ENCODE measurements at places on chromosomes 7 and 10.
A peak's percentile ranks its signal among the peaks of the same experiment; 100 is the strongest.

DNA sequence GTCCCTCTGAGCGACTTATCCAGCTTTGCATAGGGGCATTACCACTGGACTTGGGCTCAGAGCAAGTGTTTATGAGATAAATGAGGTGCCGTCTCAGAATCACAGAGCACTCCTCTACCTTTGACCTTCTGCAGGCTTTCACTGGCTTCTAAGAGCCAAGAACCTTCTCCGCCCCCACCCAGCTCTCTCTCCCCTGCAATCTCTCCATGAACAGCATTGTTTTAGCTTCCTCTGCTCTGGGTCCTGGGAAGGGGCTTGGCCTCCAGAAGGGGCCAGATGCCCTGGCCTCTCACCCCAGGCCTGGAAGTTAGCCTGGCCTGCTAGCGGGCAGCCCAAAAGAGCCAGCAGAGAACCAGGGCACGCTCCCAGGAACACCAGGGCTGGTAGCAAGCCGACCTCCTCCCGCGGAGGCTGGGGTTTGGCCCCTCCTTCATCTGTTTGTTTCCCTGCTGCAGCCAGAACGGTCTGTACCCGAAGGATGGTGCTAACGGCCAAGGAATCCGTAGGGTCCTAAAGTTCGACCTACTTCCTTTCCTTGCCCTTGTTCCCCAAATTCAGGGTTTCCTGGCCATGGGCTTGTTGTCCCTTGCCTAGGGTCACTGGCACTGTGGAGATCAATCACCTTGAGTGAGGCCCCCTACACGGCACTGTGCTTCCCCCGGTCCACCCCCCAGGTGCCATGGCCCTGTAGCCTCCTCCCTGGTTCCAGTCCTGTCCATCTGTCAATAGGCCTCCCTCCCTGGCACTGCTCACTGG, 18.7 kb upstream of the DDIT4 start:
- peak; percentile 86 for DNase-seq

DNA sequence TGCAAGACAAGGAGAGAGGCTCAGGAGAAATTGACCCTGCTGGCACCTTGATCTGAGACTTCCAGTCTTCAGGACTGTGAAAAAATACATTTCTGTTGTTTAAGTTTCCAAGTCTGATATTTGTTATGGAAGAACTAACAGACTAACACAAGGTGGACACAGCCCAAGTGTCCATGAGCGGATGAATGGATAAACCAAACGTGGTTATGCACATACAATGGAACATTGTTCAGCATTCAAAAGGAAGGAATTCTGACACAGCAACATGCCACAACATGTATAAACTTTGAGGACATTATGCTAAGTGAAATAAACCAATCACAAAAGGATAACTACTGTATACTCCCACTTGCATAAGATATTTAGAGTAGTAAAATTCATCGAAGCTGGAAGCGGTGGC, 76.5 kb downstream of the FAM13C start:
- DNase-seq: no peak

DNA sequence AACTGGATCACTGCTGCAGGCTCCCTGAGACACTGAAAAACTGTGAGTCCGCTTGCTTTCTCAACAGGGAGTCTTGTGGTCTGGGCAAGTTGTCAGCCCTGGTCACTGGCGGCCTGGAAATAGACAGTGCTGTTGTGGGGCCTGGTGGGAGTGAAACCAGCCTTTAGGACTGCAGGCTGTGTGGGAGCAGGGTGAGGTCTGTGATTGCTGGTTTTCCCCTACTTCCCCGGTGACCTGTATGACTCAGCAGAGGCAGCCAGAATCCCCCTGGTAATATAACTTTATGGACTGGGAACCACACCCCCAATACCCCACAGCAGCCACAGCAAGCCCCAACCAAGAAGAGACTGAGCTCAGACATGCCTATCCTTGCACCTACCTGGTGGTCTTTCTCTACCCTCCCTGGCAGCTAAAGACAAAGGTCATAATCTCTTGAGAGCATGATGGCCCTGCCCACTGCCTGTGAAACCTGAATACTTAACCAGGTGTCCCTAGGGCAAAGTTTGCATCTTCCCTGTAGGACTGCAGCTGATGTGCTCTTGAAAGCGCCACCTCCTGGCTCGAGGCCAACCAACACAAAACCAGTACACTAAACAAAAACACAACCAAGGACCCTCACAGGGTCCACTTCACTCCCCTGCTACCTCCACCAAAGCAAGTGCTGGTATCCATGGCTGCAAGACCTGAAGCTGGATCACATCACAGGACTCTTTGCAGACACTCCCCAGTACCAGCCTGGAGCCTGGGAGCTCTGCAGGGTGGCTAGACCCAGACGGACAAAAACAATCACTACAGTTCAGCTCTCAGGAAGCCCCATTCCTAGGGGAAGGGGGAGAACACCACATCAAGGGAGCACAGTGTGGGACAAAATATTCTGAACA, 7.2 kb upstream of the ADAM22 start:
- DNase-seq: no peak

- DNase-seq: peak; percentile 93
Measured at GRCh38 chr7:141158561-141158960, 84.7 kb downstream of the TMEM178B start.

DNA sequence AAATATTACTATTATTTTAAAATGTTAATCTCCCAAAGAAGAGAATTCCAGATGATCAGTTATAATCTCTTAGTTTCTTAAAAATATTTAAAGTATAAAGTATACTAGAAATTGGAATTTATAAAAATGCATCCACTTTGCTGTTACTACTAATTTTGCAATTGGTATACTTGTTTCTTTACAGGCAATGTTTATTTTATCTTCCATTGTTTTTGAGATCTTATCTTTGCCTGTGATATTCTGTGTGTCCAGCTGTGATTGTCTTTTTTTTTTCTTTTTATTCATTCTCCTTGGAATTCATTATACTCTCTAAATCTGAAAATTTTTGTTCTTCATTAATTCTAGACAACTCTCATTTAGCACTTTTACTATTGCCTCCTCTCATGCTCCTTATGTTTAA, 652.6 kb downstream of the TNS3 start:
- DNase-seq: no peak

- DNase-seq: no peak
Measured at GRCh38 chr7:12494687-12495024, 75.9 kb upstream of the SCIN start.

DNA sequence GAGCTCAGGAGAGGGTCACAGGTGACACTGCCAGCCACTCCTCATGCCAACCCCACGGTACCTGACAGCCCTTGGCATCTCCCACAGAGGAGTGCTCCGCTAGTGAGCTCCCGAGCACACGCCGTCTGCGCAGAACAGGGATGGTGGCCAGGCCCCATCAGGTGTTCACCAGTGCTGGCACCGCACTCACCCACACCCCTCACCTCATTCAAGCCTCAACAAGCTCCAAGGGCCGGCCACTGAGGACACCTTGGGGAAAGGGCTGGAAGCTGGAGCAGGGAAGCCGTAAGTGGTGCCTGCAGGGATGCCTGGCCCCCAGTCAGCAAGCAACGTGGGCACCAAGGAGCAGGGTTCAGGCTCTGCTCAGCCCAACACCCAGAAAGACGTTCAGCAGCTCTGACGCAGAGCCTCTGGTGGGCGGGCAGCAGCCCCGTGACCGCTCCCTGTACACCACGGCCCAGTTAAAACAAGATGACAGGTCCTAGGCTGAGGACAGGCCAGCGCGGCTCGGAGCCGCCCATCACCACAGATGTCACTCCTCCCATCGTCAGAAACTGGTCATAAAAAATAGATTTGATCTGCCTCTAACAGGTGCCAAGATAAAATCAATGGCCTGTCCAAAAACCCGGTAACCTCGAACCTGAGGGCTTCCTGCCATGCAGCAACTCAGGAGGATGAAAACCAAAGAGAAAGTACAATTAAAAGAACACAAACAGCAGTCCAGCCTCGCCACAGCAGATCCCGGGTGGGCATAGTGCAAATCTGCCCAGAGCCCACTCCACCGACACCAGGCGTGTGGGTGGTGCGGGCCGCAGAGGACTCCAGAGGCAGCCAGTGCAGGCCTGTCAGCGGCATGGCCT, 275.9 kb downstream of the MAD1L1 start:
- DNase-seq: no peak

All from HCEC 1CT (cell line).